Activated naive CD4-positive, alpha-beta T cell treated with anti-CD3 and anti-CD28 coated beads for 36 hours (primary cell): ENCODE measurements at places on chromosomes 2 and 18. TPM values are rescaled to one million over a fixed set of nuclear protein-coding genes. Genes with fewer than 3 reads are reported as not detected.

FZD7 gene
- 0.17 TPM for total RNA-seq

- H3K27me3 ChIP-seq = no peaks in the 10 kb centered on the region
- no peak overlapping the region for H3K4me3 ChIP-seq
- no peaks in the 10 kb centered on the region for H3K36me3 ChIP-seq
- DNase-seq = no peak
- H3K4me1 ChIP-seq = no peaks in the 10 kb centered on the region
Observed at GRCh38 chr2:240295256-240296103, 140.0 kb upstream of the GPC1 start.

CRYBA2 gene
- not detected for total RNA-seq

ARHGAP15 gene
- 90.1 TPM for total RNA-seq

DNA sequence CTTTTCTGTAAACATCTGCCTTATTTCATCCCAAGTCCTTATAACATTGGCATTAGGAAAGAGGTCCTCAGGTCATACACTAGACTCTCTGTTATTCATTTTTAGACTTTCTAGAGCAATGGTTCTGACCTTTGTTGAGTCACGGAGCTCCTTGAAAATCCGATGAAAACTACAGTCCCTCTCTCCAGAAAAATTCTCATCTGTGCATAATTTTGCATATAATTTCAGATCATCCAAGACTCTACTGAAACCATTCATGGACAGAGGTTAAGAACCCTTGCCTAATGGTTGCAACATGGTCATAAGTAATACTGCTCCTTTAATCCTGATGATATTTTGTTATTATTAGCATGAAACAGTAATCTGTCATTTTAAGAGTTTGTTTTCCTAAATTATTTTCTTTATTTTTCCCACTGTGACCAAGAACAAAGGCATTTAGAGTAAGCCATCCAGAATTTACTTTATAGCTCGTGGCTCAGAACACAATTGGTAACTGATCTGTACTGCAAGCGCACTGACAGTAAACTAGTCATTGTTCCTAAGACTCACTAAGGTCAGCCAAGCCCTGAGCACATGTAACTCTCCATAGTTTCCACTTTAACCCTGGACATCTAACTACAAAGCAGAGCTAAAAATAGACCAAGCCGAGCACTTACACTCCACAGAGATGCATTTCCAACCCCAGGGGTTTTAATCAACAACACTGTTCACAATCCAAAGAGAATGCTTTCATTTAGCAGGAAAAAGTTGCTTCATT lies 8.4 kb downstream of the MYOM1 start:
- no peak overlapping the region for H3K27ac ChIP-seq
- H3K36me3 ChIP-seq = peaks cover 3% of the 10 kb centered on the region
- no peak overlapping the region for H3K4me3 ChIP-seq
- no peak for DNase-seq

- peaks cover 6% of the 10 kb centered on the region for H3K27me3 ChIP-seq
- H3K27ac ChIP-seq = no peak overlapping the region
- no peaks in the 10 kb centered on the region for H3K4me1 ChIP-seq
- DNase-seq = no peak
Observed at GRCh38 chr2:33735096-33735495, 136.0 kb upstream of the FAM98A start.

GRCh38 chr2:37201208-37201607 lies 4.9 kb downstream of the CEBPZOS start:
- H3K27ac ChIP-seq = peak overlapping the region; percentile 66
- no peaks in the 10 kb centered on the region for H3K27me3 ChIP-seq

DNA sequence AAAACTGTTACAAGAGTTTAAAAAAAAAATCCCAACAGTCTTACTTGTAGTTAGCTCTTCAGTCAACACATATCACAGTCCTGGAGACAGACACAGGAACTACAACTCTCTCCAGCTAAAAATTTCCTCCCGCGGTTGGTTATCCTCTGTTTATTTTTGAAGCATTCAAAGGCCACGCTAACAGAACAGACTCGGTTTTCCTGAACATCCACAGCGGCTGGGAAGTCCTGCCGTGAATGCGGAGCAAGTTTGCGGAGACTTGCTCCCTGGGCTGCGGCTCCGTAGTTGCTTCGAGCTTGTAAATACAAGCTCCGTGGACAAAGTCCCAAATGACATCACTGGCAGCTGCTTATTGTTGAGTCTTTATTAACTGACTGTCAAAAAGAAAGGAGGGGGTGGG lies at the start of gene NCKAP5:
NCKAP5 (minus strand) TSS at position 292 of the 400 bp plus-strand sequence. CDS start 50,937 bp downstream, outside the sequence.
- H3K27me3 ChIP-seq = peaks cover 22% of the 10 kb centered on the region
- no peaks in the 10 kb centered on the region for H3K4me1 ChIP-seq
- no peak for DNase-seq

DNA sequence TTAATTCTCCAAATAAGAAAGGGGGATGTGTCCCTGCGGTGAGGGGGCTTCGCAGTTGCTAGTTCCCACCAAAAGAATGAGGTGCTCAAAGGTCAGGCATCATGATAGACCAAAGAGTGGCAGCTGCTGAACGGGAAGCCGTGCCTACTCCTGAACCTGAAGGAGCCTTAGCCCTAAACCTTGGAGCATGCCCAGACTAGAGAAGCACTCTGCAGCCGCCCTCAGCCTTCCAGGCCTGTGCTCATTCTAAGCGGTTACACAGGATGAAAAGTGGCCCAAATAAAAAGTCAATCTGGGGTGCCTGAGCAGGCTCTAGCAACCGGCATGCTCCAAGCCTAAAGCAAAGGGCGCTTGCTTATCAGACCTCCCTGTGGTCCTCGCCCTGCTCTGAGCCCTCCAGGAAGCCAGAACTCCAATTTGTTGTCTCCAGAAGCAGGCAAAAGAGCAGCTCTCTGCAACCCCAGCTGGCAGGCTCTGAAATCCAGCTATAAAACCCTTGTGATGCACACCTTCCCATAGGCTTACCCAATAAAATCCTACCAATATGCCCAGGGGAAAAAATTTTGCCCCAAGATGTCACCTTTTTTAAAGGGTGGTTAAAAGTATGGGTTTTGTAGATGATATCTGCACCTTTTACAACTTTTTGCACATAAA lies 17.5 kb downstream of the UXS1 start:
- H3K4me1 ChIP-seq = peaks cover 67% of the 10 kb centered on the region
- no peak overlapping the region for H3K4me3 ChIP-seq
- DNase-seq = no peak
- H3K36me3 ChIP-seq = peaks cover 6% of the 10 kb centered on the region
- H3K27ac ChIP-seq = no peak overlapping the region

- H3K4me1 ChIP-seq = peaks cover 16% of the 10 kb centered on the region
- no peak overlapping the region for H3K4me3 ChIP-seq
- peaks cover 22% of the 10 kb centered on the region for H3K36me3 ChIP-seq
Observed at GRCh38 chr2:168086851-168087250, 160.5 kb downstream of the STK39 start.
